AG04450 (cell line): ENCODE measurements at places on chromosomes 12 and 14.

DNA sequence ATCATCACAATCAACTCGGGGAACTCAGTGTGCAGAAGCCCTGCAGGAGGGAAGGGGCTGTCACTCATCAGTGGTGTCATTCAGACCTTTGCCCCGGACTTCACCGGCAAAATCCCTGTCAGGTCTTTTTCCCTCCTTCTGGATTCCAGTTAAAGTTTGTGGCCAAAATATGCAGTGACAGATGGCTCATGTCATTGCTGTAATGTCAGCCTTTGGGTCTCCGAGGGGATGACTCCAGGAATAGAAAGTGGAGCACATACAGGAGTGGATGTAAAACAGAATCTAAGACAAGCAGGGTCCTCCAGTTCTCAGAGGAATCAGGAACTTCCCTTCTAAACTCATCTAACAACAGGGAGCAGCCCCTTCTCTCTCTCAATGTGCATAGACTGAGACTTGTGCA is 130.3 kb upstream of the RASSF8 start:
- no peak for DNase-seq

GRCh38 chr14:100872259-100873095 is 31.0 kb downstream of the RTL1 start:
- no peak for DNase-seq

DNA sequence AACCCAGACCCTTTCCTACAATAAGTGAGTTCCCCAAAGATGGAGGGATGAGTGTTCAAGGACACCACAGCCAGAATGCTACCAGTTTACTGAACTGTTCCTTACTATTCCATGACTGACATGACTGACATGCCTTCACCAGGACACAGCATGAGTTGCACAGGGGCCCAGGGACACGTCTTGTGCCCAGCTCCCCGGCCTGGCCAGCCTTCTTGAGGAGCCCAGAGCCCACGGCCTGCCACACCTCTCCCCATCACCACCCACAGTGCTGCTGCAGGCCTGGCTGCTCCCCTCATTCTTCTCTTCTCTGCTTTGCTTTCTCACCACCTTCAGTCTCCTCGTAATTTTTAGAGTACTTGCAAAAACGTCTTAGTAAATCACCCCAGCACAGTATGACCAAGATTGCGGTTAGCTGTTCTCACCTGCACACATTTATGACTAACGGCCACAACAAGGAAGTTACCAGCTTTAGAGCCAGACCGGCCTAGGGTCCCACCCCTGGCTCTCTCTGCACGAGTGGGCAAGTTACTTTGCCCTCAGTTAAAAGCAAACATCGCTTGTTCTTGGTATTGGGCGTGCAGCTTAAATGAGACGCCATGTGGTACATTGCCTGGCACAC is 18.5 kb downstream of the PPP2R5E start:
- no peak for DNase-seq

DNA sequence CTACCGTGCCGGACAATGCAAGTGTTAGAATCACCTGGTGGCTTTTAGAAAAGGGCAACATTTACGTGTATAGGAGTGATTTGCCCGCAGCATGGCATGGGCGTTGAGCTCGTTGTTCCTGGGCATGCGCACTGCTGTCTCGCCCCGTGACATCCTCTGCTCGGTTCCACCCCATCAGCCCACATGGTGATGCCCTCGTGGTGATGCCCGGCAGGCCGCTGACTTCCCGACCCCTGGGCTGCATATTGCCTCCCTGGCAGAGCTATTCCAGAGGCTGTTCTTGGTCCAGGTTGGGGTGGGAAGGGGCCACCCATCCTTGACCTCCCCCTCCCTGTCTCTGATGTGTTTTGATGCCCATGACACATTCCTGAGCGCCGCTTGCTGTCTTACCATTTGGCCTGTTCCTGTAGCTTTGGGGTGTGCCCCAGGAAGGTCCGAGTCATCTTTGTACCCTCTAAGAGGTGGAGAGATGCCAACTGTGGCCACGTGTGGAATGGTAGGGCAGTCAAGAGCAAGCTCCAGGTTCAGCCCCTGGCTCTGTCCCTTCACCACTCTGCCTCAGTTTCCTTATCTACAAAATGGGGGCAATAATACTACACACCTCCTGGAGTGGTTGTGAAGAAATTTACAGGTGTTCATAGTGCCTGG is 4.8 kb downstream of the HIP1R start:
- no peak for DNase-seq
